ENCODE measurements at places on chromosomes 11 and 22.

DNA sequence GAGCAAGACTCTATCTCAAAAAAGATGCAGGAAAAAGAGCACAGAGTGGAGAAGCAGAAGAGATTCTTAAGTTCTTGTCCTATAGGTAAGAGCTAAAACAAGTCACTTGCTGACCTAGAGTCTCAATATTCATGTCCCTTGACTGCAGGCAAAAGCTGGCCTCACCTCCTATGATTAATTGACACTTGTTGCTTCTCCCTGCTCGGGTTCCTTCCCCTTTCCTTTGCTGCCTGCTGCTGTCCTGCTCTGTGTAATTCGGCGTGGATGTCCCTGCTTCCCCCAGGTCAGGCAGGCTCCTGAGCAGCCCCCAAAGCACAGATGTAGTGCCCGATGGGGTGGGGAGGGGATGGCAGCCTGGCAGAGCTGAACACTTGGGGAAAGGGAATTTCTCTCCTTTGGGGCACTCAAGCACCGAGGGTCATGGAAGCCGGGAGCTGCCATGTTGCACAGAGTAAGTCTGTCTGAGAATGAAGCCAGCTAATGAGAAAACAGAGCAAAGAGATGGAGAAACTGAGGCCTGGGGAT, 60.8 kb upstream of the NUP50 start:
- no peak for DNase-seq

GRCh38 chr11:90465553-90465952, 242.7 kb upstream of the CHORDC1 start:
- peak; percentile 29 for DNase-seq

DNA sequence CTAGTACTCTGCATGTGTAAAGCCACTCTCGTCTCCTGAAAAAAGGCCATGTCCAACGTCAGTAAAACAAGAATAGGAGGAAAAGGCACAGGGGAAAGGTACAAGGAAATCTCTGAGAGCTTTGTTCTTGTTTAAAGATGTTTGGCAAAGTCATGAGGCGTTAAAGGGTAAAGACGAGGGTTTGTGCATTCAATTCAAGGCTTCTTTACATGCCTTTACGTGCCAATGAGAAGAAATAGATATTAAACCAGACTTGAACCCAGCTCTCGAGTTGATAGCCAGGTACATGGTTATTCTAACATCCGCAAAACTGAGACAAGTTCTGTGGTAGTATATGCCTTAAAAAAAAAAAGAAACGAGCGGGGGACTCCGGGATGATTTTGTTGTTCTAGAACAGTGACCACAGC, 704 bp upstream of the CFL1 start:
- no peak for DNase-seq

GRCh38 chr11:35541621-35542375, 16.4 kb upstream of the PAMR1 start:
- DNase-seq: peak; percentile 36

GRCh38 chr22:22248878-22249277, 4.3 kb downstream of the VPREB1 start:
- no peak for DNase-seq

DNA sequence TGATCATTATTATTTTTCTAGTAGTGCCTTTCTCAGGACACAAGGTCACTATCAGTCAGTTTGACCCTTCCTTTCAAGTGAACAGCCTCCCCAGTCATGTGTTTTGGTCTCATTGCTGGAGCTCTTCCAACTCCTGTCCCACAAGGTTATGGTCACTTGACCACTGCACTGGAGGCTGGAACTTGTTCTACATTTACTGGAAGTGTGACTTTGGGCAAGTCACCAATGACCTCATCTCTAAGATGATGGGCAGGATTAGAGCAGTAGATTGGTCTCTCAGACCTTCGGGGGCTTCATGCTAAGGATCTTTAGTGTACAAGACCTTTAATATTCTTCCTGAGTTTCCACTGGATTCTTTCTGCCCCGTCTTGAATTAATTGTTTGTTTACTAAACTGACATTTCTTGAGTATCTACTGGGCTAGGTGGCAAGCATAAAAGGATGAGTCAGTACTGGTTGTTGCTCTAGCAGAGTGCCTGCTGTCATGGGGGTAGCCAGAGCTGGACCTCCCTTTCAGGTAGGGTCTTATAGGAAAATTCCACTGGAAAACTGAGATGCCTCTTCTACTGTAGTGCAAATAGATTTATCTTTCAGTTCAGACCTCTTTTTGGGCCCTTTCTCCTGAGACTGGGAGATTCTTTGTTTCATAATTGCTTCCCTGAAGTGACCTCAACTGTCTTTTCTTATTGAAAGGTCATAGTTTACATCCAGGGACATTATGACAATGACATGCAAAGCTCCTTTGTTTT, 106.8 kb downstream of the GRAMD1B start:
- peak; percentile 40 for DNase-seq

GRCh38 chr11:109677876-109678275, 255.9 kb downstream of the C11orf87 start:
- DNase-seq: no peak

DNA sequence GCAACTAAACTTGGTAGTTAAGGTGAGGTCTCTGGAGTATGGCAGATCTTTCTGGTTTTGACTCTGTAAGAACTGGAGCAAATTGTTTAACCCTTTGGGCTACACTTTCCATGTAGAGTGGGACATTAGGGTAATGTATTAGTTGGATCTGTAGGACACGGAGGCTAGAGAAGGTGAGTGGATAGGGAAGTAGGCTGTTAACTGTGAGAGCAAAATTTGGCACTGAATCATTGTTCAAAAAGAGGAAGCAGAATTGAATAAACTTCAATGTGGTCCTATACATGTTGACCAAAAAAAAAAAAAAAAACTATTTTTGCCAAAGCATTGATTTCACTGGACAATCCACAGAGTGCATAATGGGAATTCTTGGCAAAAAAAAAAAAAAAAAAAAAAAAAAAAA, 370.2 kb upstream of the CHORDC1 start:
- DNase-seq: no peak

- DNase-seq: peak; percentile 54
Observed at GRCh38 chr11:61954851-61955421, 4.8 kb downstream of the BEST1 start.

- DNase-seq: peak; percentile 39
Observed at GRCh38 chr11:112504056-112504455, 243.4 kb upstream of the PLET1 start.

GRCh38 chr11:134120143-134120850, 51.4 kb downstream of the JAM3 start:
- no peak for DNase-seq

DNA sequence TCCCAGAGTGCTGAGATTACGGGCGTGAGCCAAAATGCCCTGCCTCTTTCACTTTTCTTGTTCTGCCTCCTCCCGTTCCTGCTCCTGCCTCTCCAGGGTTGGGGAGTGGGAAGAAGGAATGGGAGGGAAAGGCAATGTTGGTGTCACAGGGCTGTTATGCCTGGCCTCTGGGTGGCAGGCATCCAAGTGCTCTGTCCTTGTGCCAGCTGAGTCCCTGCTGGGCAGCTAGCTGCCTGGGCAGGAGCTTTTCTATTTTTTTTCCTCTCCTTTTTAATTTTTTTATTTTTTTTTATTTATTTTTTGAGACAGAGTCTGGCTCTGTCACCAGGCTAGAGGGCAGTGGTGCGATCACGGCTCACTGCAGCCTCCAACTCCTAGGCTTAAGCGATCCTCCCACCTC, 4.1 kb upstream of the SAC3D1 start:
- DNase-seq: no peak

- DNase-seq: peak; percentile 77
Observed at GRCh38 chr11:7657306-7658025, 15.8 kb downstream of the CYB5R2 start.

DNA sequence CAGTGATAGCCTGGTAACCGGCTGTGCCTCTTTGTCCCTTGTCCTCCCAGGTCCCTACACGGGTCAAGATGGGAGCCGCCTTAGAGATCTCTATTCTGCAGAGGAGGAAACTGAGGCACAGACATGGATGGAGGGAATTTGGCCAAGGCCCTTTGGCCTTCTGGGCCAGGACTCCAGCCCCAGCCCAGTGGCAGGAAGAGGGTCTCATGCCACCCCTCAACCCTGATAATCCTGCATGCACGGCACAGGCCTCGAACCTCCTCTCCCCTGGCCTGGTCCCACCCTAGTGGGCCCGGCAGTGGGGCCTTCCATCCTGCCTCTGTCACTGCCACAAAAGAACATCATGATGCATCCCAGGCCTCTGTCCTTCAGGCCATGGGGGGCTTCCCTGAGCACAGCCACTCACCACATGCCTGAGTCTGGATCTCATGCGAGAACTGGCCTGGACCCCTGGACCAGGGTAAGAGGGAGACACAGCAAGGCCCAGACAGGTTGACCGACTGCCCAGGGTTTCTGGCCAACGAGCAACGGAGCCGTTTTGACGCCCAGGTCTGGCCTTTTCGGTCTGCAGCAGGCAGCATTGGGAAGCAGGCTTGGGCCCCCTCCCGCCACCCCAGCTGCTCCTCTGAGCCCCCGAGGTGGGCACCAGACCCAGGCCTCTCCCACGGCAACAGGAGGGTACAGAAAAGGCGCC, 6.5 kb downstream of the LINC01488 start:
- DNase-seq: no peak

- no peak for DNase-seq
Observed at GRCh38 chr11:134276396-134277182, 410 bp downstream of the GLB1L3 start.

DNA sequence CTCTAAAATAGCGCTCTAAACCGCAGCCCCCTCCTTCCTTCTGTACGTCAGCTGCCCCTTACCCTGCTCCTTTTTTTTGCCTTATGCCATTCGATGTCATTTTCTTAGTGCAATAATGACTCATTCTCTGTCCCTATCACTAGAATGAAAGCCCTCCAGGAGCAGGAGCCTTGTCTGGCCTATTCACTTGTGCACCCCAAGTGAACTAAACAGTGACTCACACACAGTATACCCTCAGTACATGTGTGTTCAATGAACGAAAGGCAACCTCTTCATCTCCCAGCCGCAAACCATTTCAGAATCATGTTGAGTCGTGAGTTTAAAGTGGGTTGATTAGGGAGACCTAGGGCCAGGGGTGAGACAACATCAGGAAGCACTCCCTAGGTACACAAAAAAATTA, 50.7 kb upstream of the SPATA19 start:
- no peak for DNase-seq

DNA sequence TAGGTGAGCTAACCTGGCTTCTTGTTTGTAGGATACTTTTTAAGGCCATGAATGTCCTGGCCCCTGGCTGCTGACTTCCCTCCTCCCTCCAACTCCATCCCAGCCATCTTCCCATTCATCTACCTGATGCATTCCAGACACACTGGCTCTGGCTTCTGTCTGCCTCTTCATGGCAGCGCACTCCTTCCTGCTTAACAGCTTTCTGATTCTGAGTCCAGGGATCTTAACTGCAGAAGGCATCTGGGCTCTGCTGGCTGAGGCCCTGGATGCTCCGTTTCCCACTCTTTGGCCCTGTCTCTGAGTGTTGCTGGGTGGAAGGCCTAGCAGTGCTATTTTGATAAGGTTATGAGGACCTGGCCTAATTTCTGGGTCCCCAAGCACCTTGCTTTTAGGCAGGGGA, 1.8 kb upstream of the THY1 start:
- no peak for DNase-seq

DNA sequence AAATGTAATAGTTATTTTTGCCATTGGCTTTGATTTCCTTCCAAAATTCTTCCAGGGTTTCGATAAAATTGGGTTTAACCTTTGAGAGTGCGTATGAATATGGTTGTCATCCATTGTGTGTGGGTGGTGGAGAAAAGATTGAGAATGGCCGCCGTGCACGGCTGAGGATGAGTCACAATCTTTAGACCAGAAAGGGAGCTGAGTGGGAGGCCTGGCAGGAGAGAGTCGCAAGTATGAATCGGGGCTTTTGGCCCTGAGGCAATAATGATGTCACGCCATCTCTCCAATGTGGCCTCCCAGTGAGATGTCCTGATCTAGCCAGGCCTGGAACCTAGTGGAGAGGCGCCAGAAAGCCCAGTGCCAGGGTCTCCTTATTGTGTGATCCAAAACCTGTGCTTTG, 33.1 kb upstream of the SMPD1 start:
- peak; percentile 88 for DNase-seq

- no peak for DNase-seq
Observed at GRCh38 chr11:27783701-27784355, 83.6 kb upstream of the BDNF start.

GRCh38 chr11:35893796-35894475, 49.9 kb upstream of the LDLRAD3 start:
- peak; percentile 41 for DNase-seq

DNA sequence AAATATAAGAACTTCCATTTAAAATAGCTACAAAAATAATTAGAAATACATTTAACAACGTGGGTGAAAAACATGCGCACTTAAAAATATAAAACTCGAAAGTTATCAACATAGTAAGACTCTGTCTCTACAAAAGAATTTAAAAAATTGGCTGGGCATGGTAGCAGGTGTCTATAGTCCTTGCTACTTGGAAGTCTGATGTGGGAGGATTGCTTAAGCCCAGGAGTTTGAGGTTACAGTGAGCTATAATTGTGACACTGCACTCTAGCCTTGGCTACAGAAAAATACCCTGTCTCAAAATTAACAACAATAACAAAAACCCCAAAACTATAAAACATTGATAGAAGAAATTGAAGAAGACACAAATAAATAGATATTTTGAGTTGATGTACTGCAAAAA, 13.8 kb upstream of the CASP12 start:
- DNase-seq: no peak

- DNase-seq: no peak
Observed at GRCh38 chr22:50710221-50710620, 27.8 kb upstream of the ACR start.

DNA sequence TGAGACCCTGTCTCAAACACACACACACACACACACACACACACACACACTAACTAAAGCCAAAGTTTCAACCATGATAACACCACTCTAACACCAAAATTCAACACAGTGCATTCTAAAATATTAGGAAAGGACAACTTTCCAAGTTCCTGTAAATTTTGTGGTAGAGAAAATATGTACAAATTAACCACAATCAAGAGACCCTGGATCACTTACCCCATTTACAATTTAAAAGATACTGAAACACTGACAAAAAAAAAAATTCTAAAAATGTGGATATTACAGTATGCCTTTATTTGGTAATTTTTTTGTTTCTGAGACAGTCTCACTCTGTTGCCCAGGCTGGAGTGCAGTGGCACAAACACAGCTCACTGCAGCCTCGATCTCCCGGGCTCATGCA, 9.7 kb downstream of the MRTFA start:
- no peak for DNase-seq

DNA sequence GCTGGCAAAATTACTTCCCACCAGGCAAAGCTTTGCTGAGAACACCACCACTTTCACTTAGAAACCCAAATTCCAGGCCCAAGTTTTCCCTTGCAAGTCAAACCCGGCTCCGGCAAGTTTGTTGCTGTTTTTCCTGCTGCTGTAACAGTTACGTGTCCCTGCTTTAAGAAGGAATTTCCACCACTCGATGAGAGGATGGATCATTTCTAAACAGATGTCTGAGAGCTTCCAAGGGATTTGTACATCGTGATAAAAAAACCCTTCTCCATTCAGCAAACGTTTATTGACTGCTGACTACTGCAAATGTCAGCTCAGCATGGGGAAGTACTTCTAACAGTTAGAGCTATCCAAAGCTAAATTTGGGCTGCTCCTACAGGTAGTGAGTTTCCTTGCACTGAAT, 19.7 kb downstream of the P2RX3 start:
- no peak for DNase-seq

- DNase-seq: no peak
Observed at GRCh38 chr11:34823197-34823596, 93.0 kb downstream of the APIP start.
